Memory B cell (primary cell): ENCODE measurements at places on chromosomes 2 and 18.

- H3K27me3 ChIP-seq: no peaks in the 10 kb centered on the region
- peak overlapping the region; percentile 98 for H3K27ac ChIP-seq
- H3K4me1 ChIP-seq: peaks cover 45% of the 10 kb centered on the region
Measured at GRCh38 chr2:241109210-241110088, 7.4 kb upstream of the MTERF4 start.

- peaks cover 1% of the 10 kb centered on the region for H3K36me3 ChIP-seq
- peaks cover 16% of the 10 kb centered on the region for H3K4me1 ChIP-seq
- H3K27ac ChIP-seq: no peak overlapping the region
- peak; percentile 46 for DNase-seq
- H3K4me3 ChIP-seq: no peak overlapping the region
Measured at GRCh38 chr2:19349911-19350677, 8.3 kb downstream of the OSR1 start.

DNA sequence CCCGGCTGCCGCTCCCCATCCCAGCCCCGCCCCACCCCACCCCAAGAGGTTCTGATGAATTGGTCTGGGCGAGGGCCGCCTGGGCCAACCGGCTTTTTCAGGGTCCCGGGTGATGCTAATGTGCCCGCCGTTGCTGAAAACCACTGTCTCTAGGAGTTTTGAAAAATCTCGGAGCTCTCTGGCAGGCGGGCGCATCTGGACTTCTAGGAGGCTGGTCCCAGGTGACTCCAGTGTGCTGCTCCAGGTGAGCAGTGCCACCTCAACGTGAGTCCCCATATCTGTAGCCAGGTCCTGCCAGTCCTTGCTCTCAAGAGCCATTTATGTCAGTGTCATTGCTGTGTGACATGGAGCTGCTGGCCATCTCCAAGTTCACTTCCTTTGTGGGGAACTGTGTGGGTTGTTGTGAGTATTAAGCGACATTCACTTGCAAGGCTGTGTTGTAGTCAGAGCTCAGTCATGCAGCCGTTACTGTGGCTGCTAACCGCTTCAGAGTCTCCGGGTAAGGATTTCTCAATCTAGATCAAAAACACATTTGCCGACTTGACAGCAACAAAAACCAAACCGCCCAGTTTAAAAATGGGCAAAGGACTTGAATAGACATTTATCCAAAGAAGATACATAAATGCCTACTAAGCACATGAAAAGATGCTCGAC lies at the start of gene RFX8:
TSS of gene RFX8 (minus strand) at position 382 of the 654 bp plus-strand sequence. CDS start 8,264 bp downstream, outside the sequence.
- H3K4me1 ChIP-seq: peaks cover 2% of the 10 kb centered on the region
- peak within 1 kb of the TSS; percentile 75 for H3K4me3 ChIP-seq
- DNase-seq: no peak
- H3K27ac ChIP-seq: no peak within 1 kb of the TSS
- peaks cover 14% of the 10 kb centered on the region for H3K27me3 ChIP-seq

DNA sequence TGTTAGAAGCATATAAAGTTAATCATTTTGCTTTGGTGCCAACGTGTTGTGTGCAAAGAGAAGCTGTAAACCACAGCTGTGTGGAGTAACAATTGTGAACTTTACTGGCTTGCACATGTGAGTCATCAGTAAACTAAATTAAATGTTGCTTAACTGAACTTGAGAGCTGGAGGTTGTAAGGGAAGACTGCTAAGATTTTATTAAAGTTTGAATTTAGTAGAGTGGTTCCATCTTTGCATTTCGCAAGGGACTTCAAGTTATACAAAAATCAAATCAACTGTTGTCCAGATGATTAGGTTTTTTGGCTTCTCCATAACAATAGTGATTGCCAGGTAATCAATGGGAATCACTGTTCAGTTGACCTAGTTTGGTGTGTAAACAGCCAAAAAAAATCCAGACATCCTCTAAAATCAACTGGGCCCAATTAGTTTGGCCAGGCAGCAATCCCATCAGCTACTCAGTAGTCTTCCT lies 247.4 kb downstream of the MYO3B start:
- no peaks in the 10 kb centered on the region for H3K4me1 ChIP-seq
- H3K4me3 ChIP-seq: no peak overlapping the region
- no peak overlapping the region for H3K27ac ChIP-seq
- DNase-seq: no peak
- no peaks in the 10 kb centered on the region for H3K36me3 ChIP-seq

DNA sequence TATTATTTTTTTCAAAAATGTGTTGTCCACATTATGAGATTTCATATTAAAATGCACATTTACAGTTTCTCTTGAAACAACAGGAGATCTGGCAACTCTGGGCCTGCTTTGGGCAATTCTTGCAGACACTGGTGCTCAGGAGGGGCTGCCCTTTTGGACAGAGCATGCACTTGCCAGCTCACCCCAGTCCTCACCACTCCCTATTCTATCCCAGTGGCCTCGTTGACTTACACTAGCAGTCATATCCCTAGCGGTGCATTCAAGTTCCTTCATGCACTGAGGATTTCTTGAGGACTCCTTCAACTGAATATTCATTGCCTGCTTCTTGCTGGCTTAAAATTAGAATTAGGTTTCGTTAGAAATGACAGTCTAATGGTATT lies 87.9 kb upstream of the FHL2 start:
- peaks cover 1% of the 10 kb centered on the region for H3K27me3 ChIP-seq
- DNase-seq: no peak
- no peaks in the 10 kb centered on the region for H3K4me1 ChIP-seq
- H3K4me3 ChIP-seq: no peak overlapping the region
- no peak overlapping the region for H3K27ac ChIP-seq

DNA sequence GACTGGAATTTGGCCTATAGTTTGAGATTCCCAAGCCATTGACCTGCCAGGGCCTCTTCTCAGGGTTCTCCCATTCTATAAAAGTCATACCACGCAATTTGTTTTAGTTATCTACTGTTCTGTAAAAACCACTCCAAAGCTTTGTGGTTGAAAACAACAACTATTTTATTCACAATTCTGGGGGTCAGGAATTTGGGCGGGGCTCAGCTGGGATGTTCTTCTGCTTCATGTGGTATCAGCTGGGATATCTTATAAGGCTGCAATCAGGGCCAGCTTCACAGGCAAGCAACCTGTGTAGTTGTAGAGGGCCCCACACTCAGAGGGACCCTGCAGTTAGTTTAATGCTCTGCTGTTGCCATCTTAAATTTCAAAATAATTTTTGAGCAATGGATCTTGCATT lies 16.4 kb upstream of the NOTO start:
- no peak for DNase-seq
- H3K36me3 ChIP-seq: peaks cover 3% of the 10 kb centered on the region
- H3K4me1 ChIP-seq: no peaks in the 10 kb centered on the region

DNA sequence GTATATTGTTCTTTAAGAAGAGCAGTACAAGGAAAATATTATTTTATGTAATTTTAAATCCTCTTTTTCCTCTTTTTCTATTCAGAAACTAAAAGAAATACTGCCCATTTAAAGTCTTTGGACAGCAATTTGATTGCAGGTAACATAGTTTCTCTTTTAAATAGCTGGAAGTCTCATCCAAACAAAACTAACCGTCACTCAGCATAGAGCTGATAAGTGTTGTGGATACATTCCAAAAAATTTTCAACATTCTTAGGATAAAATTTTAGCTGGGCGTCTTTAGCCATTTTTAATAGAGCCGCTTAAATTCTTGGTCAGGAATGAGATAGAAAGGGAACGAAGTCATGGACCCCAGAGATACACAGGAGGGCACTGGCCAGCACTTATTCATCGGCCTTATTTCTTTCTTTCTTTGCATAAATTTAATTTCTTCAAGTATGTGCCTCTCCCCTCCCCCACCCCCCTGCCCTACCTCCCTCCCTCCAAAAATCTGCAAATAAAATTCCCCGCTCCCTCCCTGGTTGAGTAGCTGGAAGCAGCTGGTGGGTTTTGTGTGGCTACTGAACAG lies 81.7 kb downstream of the GBX2 start:
- H3K4me1 ChIP-seq: no peaks in the 10 kb centered on the region
- no peaks in the 10 kb centered on the region for H3K36me3 ChIP-seq
- H3K27ac ChIP-seq: no peak overlapping the region
- peaks cover 2% of the 10 kb centered on the region for H3K27me3 ChIP-seq
- no peak overlapping the region for H3K4me3 ChIP-seq

DNA sequence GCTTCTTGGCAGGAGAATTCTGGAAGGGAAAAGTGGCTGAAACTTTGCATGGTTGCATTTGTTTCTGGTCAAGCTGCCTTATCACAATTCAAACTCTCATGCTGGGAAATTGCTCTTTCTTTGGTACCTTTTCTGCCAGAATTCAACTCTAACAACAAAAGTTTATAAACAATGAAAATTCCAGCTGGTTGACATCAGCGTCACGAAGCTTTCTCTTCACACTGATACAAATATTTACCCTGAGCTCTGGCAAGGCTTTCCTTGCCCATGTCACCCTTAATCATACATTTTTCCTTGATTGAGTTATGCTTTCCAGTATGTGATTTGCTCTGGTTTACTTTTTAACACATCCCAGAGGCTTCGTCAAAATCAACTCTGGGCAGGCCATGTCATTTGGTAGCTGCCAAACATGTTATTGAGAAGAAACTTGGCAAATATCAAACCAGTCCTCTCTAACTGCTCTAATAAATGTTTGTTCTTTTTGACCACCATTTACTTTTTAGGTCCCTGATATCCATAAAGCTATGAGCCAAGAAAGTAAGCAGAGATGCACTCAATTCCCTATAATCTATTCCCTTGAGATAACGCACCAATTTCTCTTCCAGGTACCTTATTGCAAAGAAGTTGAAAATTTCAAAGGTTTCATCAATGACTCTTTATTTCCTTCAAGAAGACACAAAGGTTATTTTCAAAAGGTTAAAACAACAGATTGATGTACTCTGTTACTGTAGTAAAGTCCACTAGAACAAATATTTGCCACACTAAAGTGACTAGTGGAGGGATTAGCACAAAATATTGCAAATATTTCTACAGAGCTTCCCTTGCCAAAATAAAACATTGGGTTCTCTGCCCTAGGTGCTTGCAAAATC lies 1241.1 kb upstream of the ZEB2 start:
- no peaks in the 10 kb centered on the region for H3K4me1 ChIP-seq
- H3K27me3 ChIP-seq: no peaks in the 10 kb centered on the region
- DNase-seq: no peak
- H3K27ac ChIP-seq: no peak overlapping the region

DNA sequence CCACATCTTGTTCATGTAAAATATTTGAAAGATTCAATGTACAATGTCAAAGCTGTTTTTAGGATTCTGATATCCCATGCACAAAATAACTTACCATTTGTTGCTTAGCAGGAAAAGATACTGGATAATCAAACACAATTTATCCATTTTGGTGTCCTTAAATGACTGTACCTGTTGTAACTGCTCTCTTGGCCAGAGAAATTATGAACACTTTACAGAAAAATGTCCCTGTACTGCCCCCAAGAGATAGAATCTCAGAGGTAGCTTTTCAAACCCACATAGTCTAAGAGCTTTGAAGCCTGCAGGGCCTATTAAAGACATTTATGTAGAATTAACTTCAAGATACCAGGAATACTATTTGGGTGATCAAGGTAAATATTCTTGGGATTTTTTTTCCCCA lies 12.2 kb upstream of the ME2 start:
- DNase-seq: no peak
- no peak overlapping the region for H3K4me3 ChIP-seq
- no peaks in the 10 kb centered on the region for H3K27me3 ChIP-seq
- no peaks in the 10 kb centered on the region for H3K36me3 ChIP-seq
- H3K4me1 ChIP-seq: peaks cover 12% of the 10 kb centered on the region

GRCh38 chr2:229658004-229658403 lies 56.4 kb downstream of the DNER start:
- no peak for DNase-seq
- H3K36me3 ChIP-seq: no peaks in the 10 kb centered on the region
- no peak overlapping the region for H3K4me3 ChIP-seq
- no peak overlapping the region for H3K27ac ChIP-seq

DNA sequence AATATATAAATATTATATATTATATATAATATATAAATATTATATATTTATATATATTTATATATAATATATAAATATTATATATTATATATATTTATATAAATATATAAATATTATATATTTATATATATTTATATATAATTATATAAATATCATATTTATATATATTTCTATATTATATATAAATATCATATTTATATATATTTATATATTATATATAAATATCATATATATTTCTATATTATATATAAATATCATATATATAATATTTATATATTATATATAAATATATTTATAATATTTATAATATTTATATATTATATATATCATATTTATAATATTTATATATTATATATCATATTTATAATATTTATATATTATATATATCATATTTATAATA lies 321.4 kb downstream of the CDH2 start:
- no peak for DNase-seq
- no peak overlapping the region for H3K27ac ChIP-seq
- H3K4me1 ChIP-seq: no peaks in the 10 kb centered on the region
- no peaks in the 10 kb centered on the region for H3K36me3 ChIP-seq

- no peak for DNase-seq
- H3K27ac ChIP-seq: no peak overlapping the region
- no peaks in the 10 kb centered on the region for H3K27me3 ChIP-seq
Measured at GRCh38 chr2:190235101-190235500, 84.5 kb downstream of the HIBCH start.

- H3K4me3 ChIP-seq: no peak overlapping the region
- H3K27me3 ChIP-seq: no peaks in the 10 kb centered on the region
- peaks cover 26% of the 10 kb centered on the region for H3K36me3 ChIP-seq
- H3K27ac ChIP-seq: peak overlapping the region; percentile 24
- H3K4me1 ChIP-seq: peaks cover 45% of the 10 kb centered on the region
Measured at GRCh38 chr2:230757476-230757875, 44.8 kb downstream of the CAB39 start.

DNA sequence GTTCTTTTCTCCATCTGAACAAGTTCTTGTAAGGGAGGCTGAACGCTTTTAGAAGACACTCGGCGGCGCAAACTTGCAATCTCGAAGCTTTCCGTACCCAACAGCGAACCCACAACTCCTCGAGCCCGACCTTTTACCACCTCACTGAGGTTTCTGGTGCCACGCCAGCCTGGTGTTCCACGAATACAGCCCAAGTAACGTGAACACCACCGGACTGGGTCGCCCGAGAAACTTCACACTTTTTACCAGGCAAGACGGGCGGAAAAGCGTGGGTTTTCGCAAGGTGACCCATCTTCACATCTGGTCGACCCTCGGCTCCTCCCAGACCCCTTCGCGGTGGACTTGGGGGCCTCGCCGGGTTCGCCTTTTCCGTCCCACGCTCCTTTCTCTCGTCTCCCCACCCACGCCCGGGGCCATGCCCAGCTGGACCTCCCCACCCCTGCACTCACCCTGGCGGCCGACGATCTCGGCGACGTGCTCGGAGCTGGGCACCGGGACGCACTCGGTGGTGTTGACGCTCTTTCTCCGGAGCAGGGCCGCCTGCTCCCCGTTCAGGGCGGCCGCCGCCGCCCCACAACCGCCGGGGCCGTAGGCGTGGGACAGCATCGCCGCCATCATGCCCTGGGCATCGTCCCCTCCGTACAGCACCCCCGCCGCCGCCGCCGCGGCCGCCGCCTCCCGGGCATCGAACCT lies 1.2 kb downstream of the MEX3C start:
- peak overlapping the region; percentile 78 for H3K27ac ChIP-seq
- H3K27me3 ChIP-seq: no peaks in the 10 kb centered on the region
- no peaks in the 10 kb centered on the region for H3K36me3 ChIP-seq

- H3K4me3 ChIP-seq: peak overlapping the region; percentile 14
- peaks cover 4% of the 10 kb centered on the region for H3K36me3 ChIP-seq
- peak overlapping the region; percentile 85 for H3K27ac ChIP-seq
Measured at GRCh38 chr2:134234535-134234934, 19.3 kb upstream of the MGAT5 start.
